ENCODE measurements at places on chromosomes 1 and 21.

DNA sequence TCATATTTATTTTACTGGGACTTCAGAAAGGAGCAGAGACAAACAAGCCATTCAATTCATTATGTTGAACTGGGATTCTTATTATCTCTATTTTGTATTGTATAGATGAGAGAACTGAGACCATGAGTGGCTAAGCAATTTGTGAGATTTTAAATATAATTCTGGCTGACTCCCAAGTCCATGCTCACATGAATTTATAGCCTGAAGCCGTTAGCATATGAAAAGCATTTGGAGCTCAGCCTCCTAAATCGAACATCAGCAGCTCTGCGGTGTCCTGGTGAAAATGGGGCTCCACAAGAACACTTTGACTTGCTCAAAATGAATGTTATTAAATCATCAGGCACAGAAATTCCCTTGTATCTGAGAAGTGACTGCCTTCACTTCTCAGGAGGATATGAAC lies 96.8 kb upstream of the DPT start:
- DNase-seq = no peak

DNA sequence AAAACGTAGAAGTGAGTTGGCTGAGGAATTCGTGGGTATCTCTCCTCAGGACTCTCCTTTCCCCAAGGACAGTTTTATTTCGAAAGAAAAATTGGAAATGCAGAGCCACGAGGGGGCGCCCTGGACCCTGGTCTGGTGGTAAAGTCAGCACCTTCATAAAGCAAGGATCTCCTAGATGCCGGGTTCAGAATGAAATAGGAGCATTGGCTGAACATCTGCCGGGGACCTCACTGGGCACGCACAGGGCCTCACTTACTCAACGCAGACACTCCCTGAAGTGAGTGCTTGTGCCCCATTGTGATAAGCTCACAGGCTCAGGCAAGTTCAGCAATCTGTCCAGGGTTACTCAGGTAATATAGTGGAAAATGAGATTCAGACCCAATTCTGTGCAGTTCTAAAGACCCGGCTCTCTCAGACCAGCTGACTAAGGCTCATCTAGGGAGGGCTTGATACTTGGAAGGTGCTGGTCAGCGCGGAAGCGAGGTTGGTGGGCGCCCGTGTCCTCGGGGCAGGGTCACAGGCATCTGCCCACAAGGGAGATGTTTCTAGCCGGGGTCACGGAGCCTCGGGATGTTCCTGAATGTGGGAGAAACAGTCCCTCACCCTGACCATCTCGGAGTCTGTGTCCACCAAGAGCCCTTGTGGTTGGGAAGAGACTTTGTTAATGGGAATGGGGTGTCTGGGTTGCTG lies 55.7 kb upstream of the ETV3 start:
- DNase-seq = peak; percentile 87

DNA sequence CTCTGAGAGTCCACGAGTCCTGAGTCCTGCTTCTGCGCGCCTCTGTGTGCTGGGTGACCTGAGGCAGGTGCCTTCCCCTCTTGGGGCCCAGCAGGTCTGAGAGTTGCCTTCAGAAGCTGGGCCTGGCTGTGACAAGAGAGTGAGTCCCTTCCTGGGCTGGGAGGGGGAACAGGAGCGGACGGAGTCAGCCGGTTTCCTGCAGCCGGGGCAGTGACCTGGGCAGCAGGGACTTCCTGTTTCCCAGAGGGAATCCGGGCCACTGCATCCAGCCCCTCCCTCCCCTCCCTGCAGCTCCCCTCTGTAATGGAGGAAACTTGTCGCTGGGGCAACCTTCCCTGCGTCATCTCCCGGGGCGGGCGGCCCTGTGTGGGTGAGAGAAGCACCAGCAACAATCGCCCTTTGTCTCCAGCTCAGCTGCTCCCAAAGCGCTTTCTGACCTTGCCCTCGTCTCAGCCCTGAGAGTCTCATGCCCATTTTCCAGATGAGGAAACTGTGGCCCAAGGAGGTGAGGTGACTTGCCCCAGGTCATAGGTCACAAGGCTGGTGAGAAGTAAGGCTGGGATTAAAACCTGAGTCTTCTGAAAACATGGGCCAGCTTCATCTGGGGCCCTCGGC lies 61.1 kb downstream of the SDC3 start:
- no peak for DNase-seq

DNA sequence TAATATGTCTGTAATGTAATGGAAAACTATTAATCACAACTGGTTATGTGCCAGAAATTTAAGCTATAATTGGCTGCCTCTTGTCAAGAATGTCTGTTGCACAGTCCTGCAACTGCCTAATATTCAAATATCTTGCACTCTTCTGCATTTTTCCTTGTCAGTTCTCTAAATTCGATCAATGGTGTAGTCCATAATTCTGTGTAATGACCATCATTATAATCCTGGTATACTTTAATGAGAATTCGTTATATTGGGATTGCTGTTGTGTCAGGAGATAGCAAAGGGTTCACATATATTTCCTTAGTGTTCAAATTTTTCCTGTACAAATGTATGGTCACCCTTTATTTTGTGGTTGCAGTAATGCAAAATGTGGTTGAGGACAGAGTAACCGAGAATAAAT lies 4.8 kb downstream of the NTNG1 start:
- no peak for DNase-seq

GRCh38 chr1:1406101-1406820 lies 832 bp downstream of the MRPL20 start:
- no peak for DNase-seq

DNA sequence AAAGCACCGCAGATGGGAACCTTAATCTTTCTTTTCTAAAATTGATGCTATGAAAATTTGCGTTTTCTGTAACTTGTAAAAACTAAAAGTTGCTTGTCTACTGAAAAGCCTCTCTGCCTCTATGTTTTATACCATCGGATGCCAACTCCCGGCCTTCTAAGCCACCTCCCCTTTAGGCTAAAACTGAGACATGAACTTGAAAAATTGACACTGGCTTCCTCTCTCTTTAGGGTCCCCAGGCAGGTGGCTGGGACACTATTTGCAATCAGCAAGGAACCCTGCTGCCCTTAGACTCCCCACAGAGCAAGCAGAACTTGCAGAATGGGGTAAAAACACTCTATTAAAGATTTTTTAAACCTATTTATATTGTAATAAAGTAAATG lies 151.1 kb upstream of the CAMK1G start:
- no peak for DNase-seq

DNA sequence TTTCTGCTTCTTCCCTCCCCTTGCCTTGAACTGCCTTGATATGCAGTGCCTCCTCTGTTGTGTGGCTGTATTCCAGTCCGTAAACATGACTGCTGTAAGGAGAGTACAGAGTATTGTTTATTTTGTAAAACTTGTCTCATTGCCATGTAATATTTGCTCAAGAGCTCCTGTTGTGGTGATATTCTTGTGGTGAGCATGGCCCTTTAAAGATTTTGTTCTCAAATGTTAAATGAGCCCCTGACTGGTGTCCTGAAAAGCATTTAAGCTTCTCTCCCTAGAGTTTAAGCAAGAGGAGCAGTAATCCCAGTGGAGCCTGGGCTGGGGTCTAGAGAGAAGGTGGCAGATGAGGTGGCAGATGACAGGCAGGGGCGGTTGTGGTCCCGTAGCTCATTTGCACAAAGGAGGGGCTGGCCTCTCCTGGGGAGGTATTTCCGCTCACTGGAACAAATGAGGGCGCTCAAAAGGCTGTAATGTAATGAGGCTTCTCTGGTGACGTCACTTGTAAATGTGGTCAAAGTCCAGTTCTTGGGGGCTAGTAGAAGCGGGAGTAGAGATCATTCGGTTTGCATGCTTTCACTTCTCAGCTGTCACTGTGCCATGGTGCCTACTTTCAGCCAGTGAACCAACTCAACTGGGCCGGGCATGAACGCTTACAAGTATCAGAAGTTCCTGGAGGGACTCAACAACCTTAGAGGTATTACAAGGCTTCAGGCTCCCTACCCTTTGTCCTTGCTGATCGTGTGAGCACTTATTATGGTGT lies 46.0 kb upstream of the MACF1 start:
- no peak for DNase-seq

DNA sequence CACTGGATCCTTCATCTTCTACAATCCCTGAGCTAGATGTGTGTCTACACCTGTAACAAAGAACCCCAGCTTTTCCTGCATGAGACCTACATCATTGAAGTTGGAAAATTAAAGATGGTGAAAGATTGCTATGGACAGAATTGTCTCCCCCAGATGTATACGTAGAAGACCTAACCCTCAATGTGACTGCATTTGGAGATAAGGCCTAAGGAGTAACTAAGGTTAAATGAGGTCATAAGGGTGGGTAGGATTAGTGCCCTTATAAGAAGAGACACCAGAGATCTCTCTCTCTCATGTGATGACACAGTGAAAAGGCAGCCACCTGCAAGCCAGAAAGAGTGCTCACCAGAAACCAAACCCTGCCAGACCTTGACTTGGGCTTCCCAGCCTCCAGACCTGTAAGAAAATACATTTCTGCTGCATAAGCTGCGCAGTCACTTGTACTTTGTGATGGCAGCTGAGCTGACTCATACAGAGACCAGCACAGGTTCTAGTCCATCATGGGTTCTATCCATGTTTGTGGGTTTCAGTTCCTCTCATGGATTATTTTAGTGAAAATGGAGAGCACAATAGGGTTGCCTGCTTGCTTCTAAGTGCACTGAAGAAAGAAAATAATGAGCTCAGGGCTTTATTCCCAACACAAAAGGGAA lies 180.8 kb downstream of the TPR start:
- DNase-seq = no peak

DNA sequence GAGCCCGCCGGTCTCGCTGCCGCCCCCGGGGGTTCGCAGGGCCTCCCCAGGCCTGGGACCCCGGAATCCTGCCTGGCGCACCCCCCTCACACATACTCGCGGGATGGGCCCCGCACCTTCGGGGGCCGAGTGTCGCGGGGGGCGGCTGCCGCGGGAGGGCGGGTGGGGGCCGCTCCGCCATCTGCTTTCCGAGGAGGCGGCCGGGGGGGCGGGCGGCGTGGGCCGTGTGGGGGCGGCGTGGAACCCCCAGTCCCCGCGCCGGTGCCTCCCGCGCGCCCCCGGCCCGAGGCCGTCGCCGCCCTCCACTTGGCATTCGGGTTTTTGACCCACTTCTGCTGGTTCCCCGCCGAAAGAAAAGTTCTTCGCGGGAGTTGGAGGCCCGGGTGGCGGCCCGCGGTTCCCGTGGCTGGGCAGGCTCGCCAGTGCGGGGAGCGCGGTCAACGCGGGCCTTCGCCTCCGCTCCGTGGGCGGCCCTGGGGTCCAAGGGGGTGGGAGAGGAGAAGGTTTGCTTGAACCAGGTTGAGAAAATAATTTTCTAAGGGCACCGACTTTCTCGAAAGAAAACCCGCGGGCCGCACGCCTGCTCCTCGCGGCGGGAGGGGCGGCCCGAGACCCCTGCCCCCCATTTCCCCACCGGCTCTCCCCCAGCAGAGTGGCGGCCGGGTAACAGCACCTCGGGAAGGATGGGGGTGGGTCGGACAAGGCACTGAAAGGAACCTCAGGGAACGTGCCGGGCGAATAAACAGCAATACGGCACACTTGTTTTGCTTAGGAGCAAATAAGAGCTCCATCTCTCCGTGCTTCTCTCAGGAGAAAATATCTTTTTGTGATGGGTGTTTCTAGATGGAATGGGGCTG lies 1.6 kb downstream of the PHF13 start:
- DNase-seq = peak; percentile 76

DNA sequence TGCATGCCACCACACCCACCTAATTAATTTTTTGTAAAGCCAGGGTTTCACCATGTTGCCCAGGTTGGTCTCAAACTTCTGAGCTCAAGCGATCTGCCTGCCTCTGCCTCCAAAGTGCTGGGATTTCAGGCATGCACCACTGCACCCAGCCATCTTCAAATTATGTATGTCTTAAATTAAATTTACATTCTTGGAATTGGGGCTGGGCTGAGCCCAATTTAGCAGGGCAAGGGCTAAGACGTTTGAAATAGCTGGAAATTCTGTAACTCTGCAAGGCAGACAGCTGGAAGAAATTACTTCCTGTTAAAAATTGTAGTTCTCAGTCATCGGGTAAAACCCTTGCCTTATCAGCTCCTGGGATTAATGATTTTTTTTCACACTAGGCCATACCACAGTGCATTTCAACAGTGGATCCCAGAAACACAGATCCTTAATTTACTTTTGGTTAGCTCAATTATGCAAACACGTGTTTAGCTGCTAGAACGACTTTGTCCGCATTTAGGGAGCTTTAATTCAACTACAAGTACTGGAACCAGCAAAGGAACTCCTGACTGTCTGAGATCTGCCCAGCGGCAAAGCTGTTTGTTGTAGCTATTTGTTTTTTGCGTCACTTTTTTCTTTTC lies 83.3 kb downstream of the OLFML3 start:
- DNase-seq = no peak
